Smooth muscle cell of the brain vasculature (primary cell): ENCODE measurements at places on chromosomes 16 and 17.

DNA sequence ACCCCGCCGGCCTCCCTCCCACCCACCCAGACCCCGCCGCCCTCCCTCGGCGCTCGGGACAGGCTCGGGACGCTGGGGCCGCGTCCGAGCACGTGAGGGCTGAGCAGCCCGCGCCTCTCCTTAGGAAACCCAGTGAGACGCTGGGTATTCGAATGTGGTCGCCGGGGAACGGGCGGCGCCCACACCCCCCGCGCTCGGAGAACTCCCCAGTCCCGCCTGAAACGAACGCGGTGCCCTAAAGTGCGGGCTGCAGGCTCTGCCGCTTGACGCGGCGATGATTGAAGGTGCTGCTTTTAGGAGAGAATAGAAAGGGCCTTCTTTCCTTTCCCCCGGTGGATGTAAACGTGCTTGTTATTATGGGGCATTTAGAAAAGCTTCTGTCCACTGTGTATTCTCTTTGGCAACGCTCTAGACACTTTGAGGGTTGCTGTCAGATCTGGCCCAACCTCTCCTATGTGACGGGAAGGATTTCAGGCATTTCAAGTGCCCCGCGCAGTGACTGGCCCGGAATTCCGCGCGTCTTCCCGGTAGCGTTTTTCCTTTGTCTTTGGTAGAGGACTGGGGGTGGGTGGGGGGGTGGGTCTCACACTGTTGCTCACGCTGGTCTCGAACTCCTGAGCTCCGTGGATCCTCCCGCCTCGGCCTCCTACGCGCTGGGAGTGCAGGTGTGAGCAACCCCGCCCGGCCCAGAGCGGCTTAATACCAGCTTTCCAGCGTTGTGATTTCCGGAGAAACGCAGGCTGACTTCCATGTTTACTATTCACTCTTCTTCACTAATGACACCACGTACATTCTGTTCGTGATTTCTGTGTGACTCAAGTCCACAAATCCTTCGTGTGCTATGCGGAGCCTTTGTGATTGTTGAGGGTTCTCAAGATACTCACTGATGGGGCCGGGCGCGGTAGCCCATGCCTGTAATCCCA lies 21.8 kb upstream of the FOXK2 start:
- DNase-seq = no peak

GRCh38 chr16:30927789-30928378 lies 4.5 kb downstream of the FBXL19 start:
- no peak for DNase-seq

GRCh38 chr17:9371019-9371418 lies 204.6 kb downstream of the STX8 start:
- no peak for DNase-seq

GRCh38 chr16:5885521-5885920 lies 787.9 kb upstream of the EEF2KMT start:
- DNase-seq = no peak

- DNase-seq = no peak
Measured at GRCh38 chr16:69064124-69064763, 41.2 kb upstream of the HAS3 start.

DNA sequence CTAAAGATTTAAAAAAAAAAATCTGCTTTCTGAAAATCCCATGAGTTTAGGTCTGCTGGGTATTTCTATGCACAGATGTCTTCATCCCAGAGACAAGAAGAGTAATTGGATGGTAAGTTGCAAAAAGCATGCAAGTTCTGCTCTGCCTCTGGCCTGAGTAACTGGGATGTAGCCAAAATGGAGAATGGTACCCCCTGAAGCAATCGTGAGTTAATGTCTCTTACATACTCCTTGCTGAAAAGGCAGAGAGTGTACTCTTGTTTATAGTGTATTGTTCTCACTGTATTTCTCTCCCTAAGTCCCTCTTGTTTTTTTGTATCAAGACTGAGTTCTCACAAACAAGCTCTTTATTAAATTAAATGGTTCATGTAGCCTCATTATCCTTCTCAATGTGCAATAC lies 259.0 kb downstream of the IRX3 start:
- DNase-seq = no peak

- peak; percentile 79 for DNase-seq
Measured at GRCh38 chr16:77298418-77299360, 99.5 kb downstream of the SYCE1L start.

GRCh38 chr17:74466111-74466827 lies at the start of gene CD300A:
Gene CD300A (plus strand): TSS chr17:74466634. CDS start chr17:74466704, 70 bp downstream.
- DNase-seq = no peak

- DNase-seq = no peak
Measured at GRCh38 chr16:55283812-55284717, 39.9 kb upstream of the IRX6 start.

GRCh38 chr16:31224092-31224955 lies 7.4 kb upstream of the PYDC1 start:
- DNase-seq = no peak

- no peak for DNase-seq
Measured at GRCh38 chr17:740240-741017, 8.0 kb downstream of the TLCD3A start.

DNA sequence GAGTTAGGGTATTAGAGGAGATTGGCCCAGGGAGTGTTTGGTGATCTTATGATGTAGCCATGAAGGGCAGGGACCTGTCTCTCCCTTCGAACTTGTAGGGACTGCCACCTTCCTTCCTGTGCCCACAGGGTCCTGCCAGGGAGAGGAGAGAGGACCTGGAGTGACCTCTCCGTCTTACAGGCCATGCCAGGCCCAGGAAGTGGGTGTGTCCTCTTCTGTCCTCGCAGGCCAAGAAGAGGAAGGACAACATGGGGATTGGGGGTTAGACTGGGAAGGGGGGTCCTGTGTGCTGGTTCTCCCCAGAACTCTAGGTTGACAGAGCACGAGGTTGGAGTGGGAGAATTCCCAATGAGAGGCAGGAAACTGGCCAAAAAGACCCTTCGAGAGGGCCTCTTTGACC lies 43.4 kb upstream of the TAC4 start:
- DNase-seq = no peak

DNA sequence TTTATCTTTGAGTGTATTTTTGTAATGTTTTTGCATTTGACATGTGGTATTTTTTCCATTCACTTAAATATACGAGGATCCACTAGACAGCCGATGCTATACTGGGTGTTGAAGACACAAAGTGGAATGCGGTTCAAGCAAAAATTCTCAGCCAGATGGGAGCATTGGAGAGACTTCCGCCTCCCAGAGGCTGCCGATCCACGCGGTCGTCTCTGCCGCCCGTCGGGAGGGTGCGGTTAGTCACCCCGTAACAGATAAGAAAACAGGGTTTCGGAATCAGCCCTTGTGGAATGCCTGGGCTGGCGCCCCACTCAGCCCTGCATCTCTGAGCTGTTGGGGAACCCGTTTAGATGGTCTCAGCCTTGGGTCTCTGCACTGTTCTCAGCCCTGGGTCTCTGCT lies 7.3 kb downstream of the GSE1 start:
- DNase-seq = no peak

DNA sequence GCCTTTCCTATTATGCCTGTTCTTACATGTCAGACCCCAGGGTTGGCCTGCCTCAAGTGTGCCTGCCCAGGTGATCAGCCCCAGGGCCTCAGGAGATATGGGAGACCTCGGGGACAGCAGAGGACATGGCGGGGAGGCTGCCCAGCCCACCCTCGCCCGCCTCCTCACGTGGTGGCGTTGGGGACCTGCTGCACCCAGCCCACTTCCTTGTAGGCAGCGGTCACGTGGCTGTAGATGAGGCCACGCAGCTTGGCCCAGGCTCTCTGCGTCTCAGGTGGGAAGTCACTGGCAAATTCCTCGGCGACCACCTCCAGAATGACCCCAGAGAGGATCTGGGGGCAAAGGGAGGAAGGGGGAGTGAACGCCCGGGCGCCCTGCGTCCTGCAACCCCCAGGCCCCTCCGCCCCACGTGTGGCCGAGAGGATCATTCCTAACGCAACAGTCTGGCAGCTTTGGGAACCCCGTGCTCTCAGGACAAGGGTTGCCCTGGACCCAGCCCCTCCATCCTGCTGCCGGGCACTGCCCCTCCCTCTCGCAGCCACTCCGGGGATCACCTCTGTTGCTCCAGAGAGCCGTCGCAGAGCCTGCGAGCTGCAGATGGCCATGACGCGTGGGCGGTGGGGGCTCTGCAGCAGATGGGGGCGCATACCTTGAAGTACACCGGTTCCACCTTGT lies 6.6 kb downstream of the CYGB start:
- no peak for DNase-seq
